Osteoblast (primary cell): ENCODE measurements at places on chromosomes 4 and X. TPM values are rescaled to one million over a fixed set of nuclear protein-coding genes. Genes with fewer than 3 reads are reported as not detected.

RAB40A gene
- total RNA-seq, result under 0.01 and 0.29 TPM in 2 replicates

FRMD7 gene
- 1.1 and 1.5 TPM in 2 replicates for total RNA-seq

TCEAL5 gene
- not detected in 2 replicates for total RNA-seq

GRCh38 chr4:13413729-13414437 is 70.3 kb downstream of the RAB28 start:
- DNase-seq, result no peak

GRCh38 chr4:84499624-84499982 is 511 bp upstream of the NKX6-1 start:
- DNase-seq, result peak; percentile 31
